ENCODE measurements at places on chromosomes 5 and 9.

GRCh38 chr9:17462869-17463464 lies 115.9 kb upstream of the SH3GL2 start:
- no peak for DNase-seq

- no peak for DNase-seq
Measured at GRCh38 chr5:122730037-122730436, 44.8 kb upstream of the SNX2 start.

DNA sequence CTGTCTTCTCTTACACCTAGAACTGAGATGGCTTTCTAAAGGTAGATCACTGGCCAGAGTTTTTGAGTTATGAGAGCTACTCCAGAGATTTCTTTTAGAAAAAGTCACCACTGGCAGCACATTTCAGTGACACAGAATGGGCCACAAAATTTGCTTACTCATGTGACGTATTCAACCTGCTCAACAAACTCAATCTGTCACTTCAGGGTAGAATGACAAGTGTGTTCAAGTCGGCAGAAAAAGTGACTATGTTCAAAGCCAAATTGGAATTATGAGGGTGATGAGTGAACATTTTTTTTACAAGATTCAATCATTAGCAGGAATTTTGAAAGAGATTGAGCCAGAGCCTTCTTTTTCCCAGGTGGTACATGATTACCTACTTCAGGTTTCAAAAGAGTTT lies 46.5 kb downstream of the TAF11L14 start:
- no peak for DNase-seq

GRCh38 chr5:97019435-97020117 lies 83.7 kb downstream of the LNPEP start:
- no peak for DNase-seq

DNA sequence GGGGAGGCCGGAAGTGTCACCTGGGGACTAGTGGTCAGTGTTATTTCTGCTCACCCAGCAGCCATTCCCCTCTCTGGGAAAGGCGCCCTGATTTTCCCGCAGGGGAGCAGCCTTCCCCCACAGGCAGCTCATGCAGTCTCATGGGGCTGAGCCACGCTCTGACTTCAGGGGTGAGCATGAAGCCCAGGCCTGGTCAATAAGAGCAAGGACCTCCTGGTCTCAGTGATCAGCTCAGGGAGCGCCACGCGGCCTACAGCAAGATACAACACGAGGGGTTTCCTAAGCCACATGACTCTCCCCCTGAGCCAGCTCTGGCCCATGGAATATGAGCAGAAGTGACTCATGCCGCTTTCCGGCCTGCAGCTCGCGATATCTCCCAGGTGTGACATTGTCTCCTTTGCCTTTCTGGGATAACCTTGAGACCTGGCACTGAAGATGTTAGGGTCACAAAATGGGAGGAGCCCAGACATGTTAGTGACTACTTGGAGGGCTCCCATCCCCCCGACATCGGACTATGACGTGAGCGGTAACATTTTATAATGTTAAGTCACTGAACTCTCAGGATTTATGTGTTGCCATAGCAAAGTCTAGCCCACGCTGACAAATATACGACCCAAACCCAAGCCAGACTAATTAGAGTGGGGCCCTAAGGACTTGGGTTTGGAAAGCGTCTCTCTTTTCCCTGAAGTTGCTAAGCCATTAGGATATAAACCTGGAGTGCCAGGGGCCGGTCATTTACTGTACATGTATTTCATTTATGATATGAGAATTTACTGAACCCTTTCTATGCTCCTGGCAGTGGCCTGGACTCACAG lies 46.5 kb upstream of the GFPT2 start:
- no peak for DNase-seq

DNA sequence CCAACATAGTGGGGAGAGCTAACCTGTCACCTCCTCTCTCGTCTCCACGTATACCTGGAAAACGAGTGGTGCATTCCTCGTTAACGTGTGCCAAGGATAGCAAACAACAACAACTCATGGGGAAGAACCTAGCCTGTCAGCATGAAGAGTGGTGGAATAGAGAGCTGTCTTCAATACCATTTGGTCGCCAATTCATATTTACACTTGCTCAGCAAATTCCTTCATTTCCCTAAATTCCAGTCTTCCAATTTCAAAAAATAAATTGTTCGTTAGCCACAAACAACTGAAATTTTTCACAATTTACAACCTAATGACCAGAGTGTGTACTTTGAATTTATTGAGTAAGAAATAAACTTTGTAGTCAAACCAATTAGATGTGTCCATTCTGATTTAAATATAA lies 344.8 kb downstream of the NTRK2 start:
- DNase-seq = no peak

DNA sequence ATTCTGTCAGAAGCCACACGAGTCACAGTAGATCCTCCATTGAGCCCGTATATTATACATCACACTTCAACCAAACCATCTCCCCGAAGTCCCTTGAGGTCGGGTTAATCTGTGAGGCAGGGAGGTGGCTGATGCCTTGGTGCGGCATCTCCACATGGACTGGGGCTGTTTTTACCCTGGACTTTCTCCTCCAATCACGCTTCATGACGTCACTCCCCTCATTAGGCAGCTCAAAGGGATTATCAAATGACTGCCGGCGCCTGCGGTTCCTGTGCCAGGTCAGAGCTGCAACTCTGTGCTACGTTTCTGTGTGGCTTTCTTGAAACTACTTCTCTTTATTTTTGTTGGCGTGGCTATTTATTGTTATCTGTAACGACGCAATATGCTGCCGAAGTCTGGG lies 53.7 kb downstream of the TMOD1 start:
- DNase-seq = no peak

GRCh38 chr5:88929385-88929784 lies 46.4 kb upstream of the MEF2C start:
- no peak for DNase-seq

GRCh38 chr5:97929383-97929782 lies 746.3 kb upstream of the RIOK2 start:
- no peak for DNase-seq

DNA sequence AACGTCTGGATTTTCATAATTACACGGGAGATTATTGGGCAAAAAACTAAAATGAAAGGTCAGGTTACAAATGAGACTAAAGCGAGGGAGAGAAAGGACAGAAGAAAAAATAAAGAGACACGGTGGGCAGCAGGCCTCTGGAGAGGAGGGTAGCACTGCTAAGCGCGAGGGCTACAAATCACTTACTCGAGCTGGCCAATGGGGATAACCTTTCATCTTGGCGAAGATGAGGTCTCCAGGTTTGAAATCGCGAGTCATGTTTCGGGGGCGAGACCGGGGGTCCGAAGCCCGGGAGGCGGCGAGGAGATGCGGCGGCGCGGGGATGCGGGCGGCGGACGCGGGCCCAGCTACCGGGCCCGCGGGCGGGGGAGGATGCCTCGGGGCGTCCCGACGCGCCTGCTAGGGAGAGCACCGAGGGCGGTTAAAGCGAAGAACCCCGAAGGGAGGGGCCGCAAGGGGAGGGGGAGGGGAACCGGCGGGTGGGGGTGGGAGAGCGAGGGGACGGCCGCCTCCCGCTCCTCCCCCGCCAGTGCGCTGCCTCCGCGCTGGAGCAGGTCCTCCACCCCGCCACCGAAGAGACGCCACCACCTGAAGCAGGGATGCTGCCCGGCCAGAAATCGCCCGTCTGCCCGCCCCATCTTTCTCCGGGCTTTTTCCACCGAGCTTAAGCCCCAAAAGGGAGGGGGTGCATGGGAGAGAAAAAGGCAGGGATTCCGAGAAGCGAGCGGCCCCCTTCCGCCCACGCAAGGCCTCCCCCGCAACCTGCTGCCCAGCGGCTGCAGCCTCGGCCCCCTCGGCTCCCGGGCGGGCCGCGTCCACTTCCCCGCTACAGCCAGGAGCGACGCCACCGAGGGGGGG lies 610 bp downstream of the PSIP1 start:
- DNase-seq = peak; percentile 57

DNA sequence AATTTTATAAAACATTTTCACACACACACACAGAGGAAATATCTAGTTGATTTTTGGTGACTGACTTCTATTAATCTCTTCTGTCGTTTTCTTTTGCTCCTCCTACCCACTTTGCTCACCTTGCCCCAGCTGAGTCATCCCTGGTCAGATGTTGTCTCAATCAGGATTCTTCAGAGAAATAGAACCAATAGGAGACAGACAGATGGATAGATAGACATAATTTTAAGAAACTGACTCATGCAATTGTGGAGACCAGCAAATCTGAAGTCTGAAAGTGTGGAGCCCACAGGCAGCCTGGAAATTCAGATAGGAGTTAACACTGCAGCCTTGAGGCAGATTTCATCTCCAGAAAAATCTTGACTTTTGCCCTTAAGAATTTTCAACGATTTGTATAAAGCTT lies 37.0 kb upstream of the PIK3R1 start:
- no peak for DNase-seq

DNA sequence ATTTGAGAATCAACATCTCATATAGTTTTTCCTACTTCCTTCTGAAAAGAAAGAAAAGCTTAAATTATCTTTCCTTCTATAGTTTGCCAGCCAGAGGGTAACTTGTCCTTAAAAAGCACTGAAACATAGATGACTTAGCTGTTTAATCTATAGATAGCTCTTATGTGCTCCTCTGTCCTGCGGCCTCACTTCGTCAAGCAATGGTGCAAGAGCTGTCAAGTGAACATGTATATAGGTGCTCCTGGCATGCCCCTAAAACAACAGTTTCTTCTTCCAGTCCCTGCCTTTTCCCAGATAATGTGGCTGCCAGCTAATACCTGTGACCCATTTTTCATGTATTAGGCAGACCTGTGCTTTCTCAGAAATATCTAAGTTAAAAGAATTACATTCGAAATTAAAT lies 287.7 kb upstream of the EFNA5 start:
- no peak for DNase-seq

- no peak for DNase-seq
Measured at GRCh38 chr5:135894276-135894675, 1.4 kb downstream of the IL9 start.

GRCh38 chr9:10858817-10859216 lies 246.0 kb upstream of the PTPRD start:
- DNase-seq = no peak

- DNase-seq = no peak
Measured at GRCh38 chr5:144566747-144567420, 396.2 kb downstream of the KCTD16 start.

GRCh38 chr5:51381761-51382474 lies 1.3 kb upstream of the ISL1 start:
- no peak for DNase-seq

DNA sequence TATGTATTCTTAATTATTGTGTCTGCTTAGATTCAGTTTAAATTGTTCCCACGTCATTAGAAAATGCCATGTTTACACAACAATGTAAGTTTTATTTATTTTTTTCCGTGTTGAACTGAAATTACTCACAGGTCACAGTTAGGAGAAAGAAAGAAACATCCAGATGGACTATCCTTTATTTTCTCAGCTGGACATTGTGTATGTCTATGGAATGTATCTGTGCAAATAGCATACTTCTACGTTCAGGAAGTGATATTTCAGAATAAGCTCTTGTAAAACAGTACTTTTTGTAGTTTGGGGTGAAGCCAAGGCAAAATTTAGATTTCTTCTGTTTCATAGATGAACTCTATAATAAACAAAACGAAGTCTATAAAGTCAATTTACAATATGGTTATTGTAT lies 249.0 kb upstream of the ZNF608 start:
- no peak for DNase-seq

GRCh38 chr9:92180669-92181181 lies 65.5 kb upstream of the SPTLC1 start:
- DNase-seq = no peak

DNA sequence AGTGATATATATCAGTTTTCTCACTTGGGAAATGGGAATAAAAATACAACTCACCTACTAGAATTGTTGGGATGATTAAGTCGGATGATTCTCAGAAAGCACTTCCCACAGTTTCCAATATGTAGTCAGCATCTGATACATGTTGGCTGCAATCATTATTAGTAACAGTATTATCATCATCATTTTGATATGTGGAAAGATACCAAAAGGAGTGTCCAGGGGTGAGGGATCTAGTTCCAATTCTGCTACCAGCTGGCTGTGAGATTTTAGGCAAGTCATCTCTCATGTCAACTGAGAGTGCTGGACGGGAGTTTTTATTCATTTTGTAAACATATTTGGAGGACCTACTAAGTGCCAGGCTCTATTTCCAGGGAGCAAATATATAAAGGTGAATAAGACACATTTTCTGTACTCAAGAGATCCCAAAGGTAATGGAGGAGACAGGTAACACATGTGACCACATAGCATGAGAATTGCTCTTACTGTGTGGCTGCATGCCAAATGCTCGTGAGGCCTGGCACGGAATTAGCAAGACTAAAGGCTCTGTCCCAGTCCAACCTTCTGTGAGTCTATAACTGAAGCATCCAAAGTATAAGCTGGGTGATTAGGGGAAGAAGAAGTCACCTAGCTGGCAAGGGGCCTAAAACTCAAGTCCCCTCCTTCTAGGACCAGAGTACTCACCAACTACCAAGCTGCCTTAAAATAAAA lies 83.0 kb downstream of the GRIA1 start:
- no peak for DNase-seq

DNA sequence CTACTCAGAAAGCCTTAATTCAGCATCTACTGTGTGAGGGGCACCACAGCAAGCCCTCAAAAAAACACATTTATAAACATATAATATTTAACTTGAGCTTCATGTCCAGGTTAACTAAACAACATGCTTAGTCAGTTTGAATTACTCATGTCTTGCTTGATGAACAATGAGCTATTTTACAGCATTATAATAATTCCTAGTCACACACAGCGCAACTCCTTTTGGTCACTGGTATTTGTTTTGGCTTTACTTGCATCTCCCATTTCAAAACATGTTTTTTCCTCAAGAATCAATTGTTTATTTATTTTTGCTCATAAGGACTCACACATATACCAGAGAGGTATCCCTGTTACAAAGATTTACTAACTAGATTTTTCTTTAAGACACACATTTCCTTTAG lies 616.7 kb upstream of the DAB2 start:
- DNase-seq = no peak

GRCh38 chr9:107707428-107707837 lies 217.9 kb upstream of the KLF4 start:
- DNase-seq = no peak

DNA sequence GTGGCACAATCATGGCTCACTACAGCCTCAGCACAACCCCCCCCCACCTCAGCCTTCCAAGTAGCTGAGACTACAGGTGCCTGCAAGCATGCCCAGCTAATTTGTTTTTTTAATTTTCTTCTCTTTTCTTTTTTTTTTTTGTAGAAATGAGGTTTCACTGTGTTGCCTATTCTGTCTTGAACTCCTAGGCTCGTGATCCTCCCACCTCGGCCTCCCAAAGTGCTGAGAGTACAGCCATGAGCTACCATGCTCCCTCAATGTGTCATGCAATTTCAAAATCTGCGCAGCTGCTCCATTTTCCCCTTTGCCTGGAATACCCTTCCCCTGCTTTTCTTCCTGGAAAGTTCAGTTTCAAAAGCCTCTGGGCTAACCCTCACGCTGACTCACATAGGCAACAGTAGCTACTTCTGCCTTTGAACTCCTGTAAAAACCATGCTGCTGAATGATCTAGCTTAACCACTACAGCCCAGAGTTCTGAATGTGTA lies 71.0 kb upstream of the IL7R start:
- peak; percentile 70 for DNase-seq

DNA sequence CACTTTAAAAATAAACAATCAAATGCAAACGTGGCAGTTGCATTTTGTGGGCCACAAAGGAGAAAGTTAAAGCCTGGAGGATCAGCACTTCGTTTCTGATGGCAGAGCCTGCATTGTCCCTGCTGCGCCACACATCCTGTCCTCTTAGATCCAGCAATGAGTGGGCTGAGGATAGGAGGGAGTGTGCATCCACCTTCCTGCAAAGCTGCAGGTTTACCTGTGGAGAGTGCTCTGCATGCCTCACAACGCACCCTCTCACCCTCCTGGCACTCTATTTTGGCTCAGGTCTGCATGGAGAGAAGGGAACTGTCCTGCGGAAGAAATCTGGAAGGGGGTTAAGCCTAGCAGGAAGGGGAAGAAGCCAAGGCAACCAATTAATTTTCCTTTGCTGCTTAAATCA lies 212.2 kb upstream of the SLC24A2 start:
- no peak for DNase-seq

Measured in stimulated activated naive CD8-positive, alpha-beta T cell treated with anti-CD3 and anti-CD28 coated beads, Interleukin-15, amount 100 ng/mL, for 72 hours (primary cell).